ENCODE measurements at places on chromosomes 3 and 15.

- DNase-seq = no peak
Observed at GRCh38 chr3:170840291-170840859, 29.6 kb downstream of the RPL22L1 start.

- DNase-seq = no peak
Observed at GRCh38 chr15:78619022-78619950, 1.5 kb downstream of the CHRNA3 start.

DNA sequence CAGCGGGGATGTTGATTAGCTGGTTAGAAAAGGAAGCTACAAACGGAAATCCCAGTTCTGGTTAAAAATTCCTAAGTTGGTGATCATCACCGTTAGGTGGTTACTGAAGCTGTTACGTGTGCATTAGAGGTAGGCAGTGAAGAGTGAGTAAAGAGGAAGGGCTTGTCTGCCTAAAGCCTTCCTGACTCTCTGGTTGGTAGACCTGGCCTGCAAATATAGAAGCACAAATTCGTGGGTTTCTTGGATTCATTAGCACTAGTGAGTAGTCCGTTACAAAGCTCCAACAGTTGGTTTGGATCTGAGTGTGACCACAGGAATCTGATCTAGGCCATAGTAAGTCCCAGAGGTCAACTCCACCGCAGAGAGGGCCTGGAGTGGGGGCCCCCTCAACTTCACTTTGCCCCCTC lies 174.0 kb upstream of the TP63 start:
- DNase-seq = no peak

DNA sequence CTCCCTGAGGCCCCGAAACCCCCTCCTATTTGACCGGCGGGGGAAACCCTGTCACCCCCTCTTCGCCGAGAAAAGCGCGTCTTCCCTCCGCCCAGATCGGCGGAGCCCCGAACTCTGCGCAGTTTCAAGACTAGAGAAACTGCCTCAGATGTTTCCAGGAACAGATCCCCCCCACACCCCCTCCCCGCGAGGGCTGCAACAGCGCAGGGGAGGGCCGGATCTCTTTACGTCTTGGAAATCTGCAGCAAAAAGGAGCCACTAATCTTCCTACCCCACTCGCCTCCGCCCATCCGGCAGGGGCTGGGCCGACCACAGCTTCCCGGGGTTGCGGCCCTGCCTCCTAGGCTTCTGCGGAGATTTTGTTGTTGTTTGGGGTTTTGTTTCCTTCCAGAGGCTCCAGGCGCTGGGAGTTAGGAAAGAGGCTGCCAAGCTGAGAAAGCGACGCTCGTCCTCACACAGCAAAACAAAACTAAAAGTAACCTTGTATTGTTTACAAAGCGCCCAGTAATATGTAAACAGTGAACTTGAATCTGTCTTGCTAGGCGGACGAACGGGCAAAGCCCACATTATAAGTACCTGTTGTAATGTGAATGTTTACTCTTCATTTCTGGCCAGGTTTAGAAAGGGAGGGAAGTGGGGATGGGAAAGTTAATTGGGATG lies 2.2 kb downstream of the FOXB1 start:
- no peak for DNase-seq

DNA sequence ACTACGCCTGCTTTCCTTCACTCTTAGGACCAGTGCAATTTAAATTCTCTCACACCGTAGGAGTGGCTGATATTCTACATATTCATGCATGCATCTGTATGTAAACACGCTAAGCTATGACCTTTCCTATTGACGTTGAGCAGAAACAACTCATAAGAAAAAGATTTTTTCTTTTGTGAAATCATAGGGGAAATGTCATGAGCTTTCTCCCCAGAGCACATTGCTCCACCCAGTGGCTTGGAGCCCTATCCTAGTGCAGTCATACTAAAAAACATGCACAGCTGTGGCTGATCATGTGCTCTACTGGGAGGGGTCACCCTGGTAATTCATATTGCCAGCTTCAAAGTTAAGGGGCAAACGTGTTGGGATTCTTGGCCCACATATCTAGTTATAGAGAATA lies 1.8 kb upstream of the MESD start:
- DNase-seq = no peak

All from NCI-H1048 (cell line).